ENCODE measurements at places on chromosomes 4 and X. TPM values are rescaled to one million over a fixed set of nuclear protein-coding genes. Genes with fewer than 3 reads are reported as not detected.

Gene CYLC1
- total RNA-seq: not detected

Gene LGI2
- total RNA-seq: not detected

GRCh38 chrX:39174772-39175417 lies 373.6 kb downstream of the MID1IP1 start:
- DNase-seq: no peak

Gene GAGE2A
- not detected for total RNA-seq

Gene XG
- total RNA-seq: not detected

Gene GAGE12F
- total RNA-seq: 0.49 TPM

GRCh38 chr4:96599752-96600151 lies 759.9 kb downstream of the PDHA2 start:
- no peak for DNase-seq

Gene TTC29
- total RNA-seq: not detected

DNA sequence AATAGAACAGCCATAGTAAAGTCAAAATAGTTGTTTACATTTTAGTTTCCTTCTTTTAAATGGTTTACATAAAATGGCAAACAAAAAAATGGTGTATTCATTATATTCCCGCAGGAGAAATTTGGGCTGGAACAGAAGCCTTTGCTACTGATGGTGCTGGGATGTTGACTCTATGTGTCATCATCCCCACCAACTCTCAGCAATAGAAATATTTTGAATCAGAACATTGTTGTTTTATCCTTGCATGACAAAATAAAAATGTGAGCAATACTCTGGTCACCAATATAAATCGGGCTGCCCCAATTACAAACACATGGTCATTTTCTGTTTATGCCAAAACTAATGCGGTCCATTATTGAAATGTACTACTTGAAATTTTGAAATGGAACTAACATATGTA lies 1131.6 kb upstream of the PCDH7 start:
- no peak for DNase-seq

Gene SPANXA2
- not detected for total RNA-seq

Gene BCORL1
- total RNA-seq: 67.4 TPM

DNA sequence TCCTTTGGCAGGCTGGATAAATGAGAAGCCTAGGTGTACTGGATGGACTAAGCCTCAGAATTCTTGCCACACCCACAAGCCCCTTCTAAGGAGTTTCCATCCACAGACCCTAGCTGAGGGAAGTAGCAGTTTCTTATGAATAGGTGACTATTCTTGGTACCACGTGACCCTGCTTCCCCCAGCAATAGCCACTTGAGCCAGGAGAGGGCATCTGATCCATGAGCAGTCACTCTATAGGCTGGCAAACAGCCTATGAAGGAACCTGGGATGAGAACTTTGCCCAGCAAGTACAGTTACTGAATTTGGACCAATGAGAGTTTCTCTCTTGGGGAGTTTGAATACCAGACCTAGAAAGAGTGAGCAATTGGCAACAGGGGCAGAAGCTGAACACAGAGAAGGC lies 84.0 kb downstream of the RTL9 start:
- DNase-seq: no peak

- no peak for DNase-seq
Observed at GRCh38 chr4:112289407-112290253, 3.9 kb upstream of the TIFA start.

- DNase-seq: no peak
Observed at GRCh38 chr4:94913316-94913715, 155.6 kb downstream of the BMPR1B start.

Gene PFKFB1
- total RNA-seq: 0.36 TPM

GRCh38 chr4:152936446-152937335 lies 568 bp downstream of the FHDC1 start:
- no peak for DNase-seq

DNA sequence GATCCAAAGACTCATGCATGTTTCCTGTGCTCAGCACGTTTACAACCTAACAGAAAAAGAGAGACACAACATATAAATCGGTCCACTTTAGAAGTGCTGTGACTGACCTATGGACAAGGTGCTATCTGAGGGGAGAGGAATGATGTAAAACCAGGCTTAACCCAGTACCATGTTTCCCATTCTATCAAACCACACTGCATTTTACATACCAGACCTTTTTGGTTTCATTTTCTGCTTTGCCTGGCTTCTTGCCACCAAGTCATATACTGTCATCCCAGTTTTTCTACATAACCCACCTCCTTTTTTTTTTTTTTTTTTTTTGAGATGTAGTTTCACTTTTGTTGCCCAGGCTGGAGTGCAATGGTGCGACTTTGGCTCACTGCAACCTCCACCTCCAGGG lies 82.2 kb downstream of the KLF8 start:
- no peak for DNase-seq

Gene FRMPD3
- 0.31 TPM for total RNA-seq

- no peak for DNase-seq
Observed at GRCh38 chr4:5424211-5424610, 284.1 kb downstream of the EVC2 start.

Gene HSD17B13
- total RNA-seq: 0.13 TPM

GRCh38 chr4:171983935-171984805 lies 171.0 kb downstream of the GALNTL6 start:
- no peak for DNase-seq

Gene TEX11
- not detected for total RNA-seq

DNA sequence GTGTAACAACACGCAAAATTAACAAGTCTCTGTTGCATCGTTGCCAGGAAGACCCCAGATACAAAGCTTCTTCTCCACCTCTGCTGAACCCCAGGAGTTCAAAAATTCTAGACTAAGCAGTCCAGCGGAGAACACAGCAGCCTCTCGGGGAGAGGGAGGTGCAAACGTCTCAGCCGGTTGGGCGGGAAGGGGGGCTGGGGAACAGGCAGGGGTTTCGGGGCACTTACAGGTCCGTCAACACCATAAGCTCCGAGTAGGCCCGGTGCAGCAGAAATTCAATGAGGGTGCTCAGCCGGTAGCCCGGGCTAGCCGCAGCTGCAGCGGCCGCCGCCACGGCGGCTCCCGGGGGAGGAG lies 394 bp downstream of the MED14 start:
- DNase-seq: no peak

Gene TLR3
- 0.41 TPM for total RNA-seq

- DNase-seq: no peak
Observed at GRCh38 chr4:77169481-77169880, 12.5 kb downstream of the CCNG2 start.

GRCh38 chrX:54178100-54178940 lies 4.7 kb downstream of the FAM120C start:
- no peak for DNase-seq

- DNase-seq: no peak
Observed at GRCh38 chr4:113659127-113659526, 102.4 kb downstream of the CAMK2D start.

Gene HTT
- 24.7 TPM for total RNA-seq

DNA sequence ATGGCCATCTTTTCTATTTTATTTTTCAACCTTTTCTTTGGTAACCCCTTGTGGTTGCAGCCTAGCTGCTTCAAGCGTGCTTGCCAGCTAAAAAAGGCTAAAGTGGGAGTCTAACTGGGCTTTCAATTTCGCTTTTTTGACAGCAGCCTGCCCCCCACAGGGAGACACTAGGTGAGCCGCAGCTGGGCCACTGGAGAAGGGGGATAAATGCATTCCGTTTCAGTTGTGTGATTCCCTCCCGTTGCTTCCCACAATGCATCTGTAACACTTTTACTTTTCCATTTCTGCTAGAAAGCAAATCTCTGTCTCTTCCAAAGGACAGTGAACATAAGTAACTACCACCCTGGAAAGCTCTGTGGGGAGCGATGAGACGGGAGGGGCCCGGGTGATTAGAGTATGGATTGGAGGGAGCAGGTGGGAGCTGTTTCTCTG lies 86.3 kb upstream of the RAPGEF2 start:
- DNase-seq: no peak

GRCh38 chr4:113971706-113972360 lies 7.6 kb downstream of the ARSJ start:
- DNase-seq: no peak

Gene FGF13
- not detected for total RNA-seq

Measured in Panc1 (cell line).